ENCODE measurements at places on chromosomes 1 and 21. TPM values are rescaled to one million over a fixed set of nuclear protein-coding genes. Genes with fewer than 3 reads are reported as not detected.
A peak's percentile ranks its signal among the peaks of the same experiment; 100 is the strongest.

CFHR5 gene
- total RNA-seq = not detected

TMEM200B gene
- total RNA-seq = 1.0 TPM

SLC9C2 gene
- total RNA-seq = not detected

NRIP1 gene
- 76.0 TPM for total RNA-seq

IL10RB gene
- 7.0 TPM for total RNA-seq

PEX19 gene
- 35.2 TPM for total RNA-seq

ADORA1 gene
- total RNA-seq = 60.9 TPM

CACNA1E gene
- 0.02 TPM for total RNA-seq

RIPK4 gene
- total RNA-seq = not detected

DNA sequence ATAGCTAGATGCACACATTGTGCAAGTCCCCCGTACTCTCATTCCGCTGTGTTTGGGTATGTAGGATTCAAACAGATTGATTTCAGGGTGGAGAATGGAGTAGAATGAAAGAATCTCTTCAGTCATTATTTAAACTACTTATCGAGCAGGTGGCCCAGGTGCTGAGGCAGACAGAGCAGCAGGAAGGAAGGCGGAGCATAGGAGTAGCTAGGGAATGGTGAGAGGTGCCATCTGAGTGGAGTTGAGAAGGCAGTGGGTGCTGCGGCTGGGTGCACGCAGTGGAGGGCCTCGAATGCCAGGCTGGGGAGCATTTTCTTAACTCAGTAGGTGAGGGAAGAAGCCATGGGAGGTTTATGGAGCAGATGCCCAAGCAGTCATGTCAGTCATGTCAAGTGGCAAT is 45.2 kb upstream of the CD101 start:
- no peak overlapping the region for H3K27ac ChIP-seq
- no peak for DNase-seq
- peaks cover 10% of the 10 kb centered on the region for H3K4me1 ChIP-seq
- H3K27me3 ChIP-seq = no peaks in the 10 kb centered on the region
- H3K36me3 ChIP-seq = peaks cover 15% of the 10 kb centered on the region

DNA sequence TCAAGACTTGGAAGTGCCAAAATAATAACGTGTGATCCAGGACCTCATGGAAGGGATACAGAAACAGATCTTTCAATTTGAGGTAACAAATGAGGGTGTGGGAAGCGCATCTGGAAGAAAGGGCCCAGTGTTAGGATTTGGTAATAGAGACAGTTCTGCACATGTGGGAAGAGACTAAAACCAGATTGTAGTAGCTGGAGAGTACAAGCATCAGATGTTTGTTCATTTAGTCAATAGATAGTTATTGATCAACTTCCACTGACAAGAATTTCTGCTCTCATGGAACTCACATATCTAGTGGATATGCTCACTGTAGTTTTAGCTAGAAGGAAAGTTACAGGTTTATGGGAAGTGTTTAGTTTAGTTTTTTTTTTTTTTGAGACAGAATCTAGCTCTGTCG is 153.6 kb downstream of the TLR5 start:
- peaks cover 3% of the 10 kb centered on the region for H3K4me1 ChIP-seq
- H3K4me3 ChIP-seq = no peak overlapping the region
- H3K36me3 ChIP-seq = peaks cover 40% of the 10 kb centered on the region
- DNase-seq = no peak
- no peak overlapping the region for H3K27ac ChIP-seq
- H3K27me3 ChIP-seq = no peaks in the 10 kb centered on the region

DNA sequence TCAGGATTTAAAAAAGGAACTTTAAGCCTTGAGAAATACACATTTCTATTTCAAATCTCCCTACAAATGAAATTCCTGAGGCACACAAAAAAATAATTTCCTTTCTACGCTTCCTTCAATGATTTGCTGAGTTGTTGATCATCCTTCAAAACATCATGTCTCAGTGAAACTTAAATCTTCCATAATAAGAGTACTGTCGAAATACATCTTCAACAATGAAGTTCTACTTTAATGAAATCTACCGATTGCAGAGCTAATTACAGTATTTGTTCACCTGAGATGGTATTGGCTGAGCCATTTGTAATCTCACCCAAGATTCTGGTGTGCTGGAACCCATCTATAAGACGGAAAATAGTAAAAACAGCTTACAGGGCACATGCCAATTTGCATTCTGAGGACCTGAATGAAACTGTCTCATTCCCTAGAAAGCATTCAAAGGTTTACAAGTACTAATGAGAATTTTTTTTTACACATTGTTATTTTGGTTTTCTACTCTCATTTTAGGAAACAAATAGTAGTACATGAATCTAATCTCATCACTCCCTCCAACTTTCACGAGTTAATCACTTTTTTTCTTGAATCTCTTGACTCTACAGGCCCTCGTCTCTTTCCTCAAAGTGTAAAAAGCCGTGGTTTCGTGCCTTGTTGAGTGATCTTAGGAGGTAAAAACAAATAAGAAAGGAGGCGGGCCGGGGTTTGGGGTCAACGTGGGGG is 1.1 kb downstream of the CHML start:
- no peak for DNase-seq
- 0 out of 2 replicates have a peak, but pooled peaks cover 5% of the 10 kb centered on the region for H3K4me1 ChIP-seq
- H3K27me3 ChIP-seq = no peaks in the 10 kb centered on the region
- H3K4me3 ChIP-seq = peak overlapping the region; percentile 97

- H3K27me3 ChIP-seq = no peaks in the 10 kb centered on the region
- H3K4me3 ChIP-seq = no peak overlapping the region
- no peaks in the 10 kb centered on the region for H3K4me1 ChIP-seq
- DNase-seq = peak; percentile 52
- H3K36me3 ChIP-seq = no peaks in the 10 kb centered on the region
These were observed 69.7 kb upstream of the USP24 start for GRCh38 chr1:55284856-55285255.

GRCh38 chr1:198118134-198118533 is 38.7 kb upstream of the NEK7 start:
- H3K27ac ChIP-seq = no peak overlapping the region
- no peaks in the 10 kb centered on the region for H3K27me3 ChIP-seq
- no peak overlapping the region for H3K4me3 ChIP-seq
- H3K4me1 ChIP-seq = 0 out of 2 replicates have a peak, but pooled peaks cover 6% of the 10 kb centered on the region
- H3K36me3 ChIP-seq = no peaks in the 10 kb centered on the region

DNA sequence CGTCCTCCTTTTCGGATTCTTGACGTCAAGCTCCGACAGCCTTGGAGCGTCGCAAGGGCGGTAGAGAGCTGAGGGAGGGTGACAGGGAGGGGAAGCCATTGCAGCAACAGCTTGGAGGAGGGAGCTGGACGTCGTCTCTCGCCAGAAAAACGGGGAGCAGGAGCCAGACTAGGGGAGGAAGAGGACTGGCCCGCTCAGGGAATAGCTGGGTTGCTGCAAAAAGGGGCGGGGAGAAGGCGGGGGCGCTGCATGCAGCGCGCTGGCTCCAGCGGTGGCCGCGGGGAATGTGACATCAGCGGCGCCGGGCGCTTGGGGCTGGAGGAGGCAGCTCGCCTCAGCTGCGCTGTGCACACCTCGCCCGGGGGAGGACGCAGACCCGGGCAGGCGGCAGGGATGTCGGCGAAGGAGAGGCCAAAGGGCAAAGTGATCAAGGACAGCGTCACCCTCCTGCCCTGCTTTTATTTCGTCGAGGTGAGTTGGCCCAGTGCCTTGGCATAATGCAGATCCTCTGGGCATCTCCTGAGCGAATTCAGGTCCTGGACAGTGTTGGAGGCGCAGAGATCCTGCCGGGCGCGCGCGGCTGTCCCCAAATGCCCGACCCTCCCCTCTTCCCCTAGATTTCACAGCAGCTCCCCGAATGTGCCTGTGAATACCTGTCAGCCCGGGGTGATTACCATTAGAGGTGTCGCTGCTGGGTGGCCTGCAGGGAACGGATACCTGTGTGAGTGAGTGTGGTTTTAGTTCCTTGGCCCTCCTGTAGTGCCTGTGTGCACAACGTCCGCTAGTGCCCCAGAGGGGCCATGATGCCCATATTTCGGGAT is at the start of gene PLPPR4:
Gene PLPPR4, plus strand, starts transcription at position 292 of the 821 bp plus-strand sequence. Its CDS starts 102 bp downstream, at position 394.
- H3K4me3 ChIP-seq = peak within 1 kb of the TSS; percentile 49
- H3K36me3 ChIP-seq = no peaks in the 10 kb centered on the region
- H3K4me1 ChIP-seq = no peaks in the 10 kb centered on the region
- no peaks in the 10 kb centered on the region for H3K27me3 ChIP-seq
- DNase-seq = peak; percentile 28

DNA sequence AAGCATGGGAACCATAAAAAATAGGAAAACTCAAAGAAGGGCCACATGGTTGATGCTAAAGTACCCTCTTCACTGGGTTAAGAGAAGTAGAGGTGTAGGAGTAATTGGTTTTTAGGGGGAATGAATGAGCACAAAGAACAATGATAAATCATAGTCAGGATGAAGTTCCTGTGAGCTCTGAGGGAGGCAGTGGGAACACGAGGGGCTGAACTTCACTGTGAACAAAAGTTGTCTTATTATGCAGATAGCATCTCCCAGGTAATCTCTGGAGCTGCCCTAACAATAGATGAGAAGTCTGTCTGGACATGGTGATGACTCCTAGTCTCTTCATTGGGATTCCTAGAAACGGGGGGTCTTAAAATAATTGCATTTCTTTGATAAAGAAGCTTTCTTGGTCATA is 127.9 kb downstream of the DNM3 start:
- H3K27ac ChIP-seq = no peak overlapping the region
- H3K27me3 ChIP-seq = no peaks in the 10 kb centered on the region
- H3K36me3 ChIP-seq = no peaks in the 10 kb centered on the region
- no peak for DNase-seq
- no peaks in the 10 kb centered on the region for H3K4me1 ChIP-seq
- no peak overlapping the region for H3K4me3 ChIP-seq

- DNase-seq = no peak
- H3K27ac ChIP-seq = no peak overlapping the region
- H3K36me3 ChIP-seq = peaks cover 43% of the 10 kb centered on the region
- peaks cover 16% of the 10 kb centered on the region for H3K4me1 ChIP-seq
- no peak overlapping the region for H3K4me3 ChIP-seq
These were observed 7.3 kb downstream of the MYBPH start for GRCh38 chr1:203168256-203168786.

GRCh38 chr1:101051688-101052638 is 26.4 kb upstream of the DPH5 start:
- peaks cover 41% of the 10 kb centered on the region for H3K4me1 ChIP-seq
- DNase-seq = peak; percentile 89
- H3K4me3 ChIP-seq = peak overlapping the region; percentile 14
- H3K27me3 ChIP-seq = no peaks in the 10 kb centered on the region
- H3K36me3 ChIP-seq = no peaks in the 10 kb centered on the region

GRCh38 chr1:4794020-4794780 is 139.8 kb downstream of the AJAP1 start:
- H3K27me3 ChIP-seq = peaks cover 31% of the 10 kb centered on the region
- no peak for DNase-seq
- H3K4me3 ChIP-seq = no peak overlapping the region
- H3K27ac ChIP-seq = no peak overlapping the region
- no peaks in the 10 kb centered on the region for H3K4me1 ChIP-seq

DNA sequence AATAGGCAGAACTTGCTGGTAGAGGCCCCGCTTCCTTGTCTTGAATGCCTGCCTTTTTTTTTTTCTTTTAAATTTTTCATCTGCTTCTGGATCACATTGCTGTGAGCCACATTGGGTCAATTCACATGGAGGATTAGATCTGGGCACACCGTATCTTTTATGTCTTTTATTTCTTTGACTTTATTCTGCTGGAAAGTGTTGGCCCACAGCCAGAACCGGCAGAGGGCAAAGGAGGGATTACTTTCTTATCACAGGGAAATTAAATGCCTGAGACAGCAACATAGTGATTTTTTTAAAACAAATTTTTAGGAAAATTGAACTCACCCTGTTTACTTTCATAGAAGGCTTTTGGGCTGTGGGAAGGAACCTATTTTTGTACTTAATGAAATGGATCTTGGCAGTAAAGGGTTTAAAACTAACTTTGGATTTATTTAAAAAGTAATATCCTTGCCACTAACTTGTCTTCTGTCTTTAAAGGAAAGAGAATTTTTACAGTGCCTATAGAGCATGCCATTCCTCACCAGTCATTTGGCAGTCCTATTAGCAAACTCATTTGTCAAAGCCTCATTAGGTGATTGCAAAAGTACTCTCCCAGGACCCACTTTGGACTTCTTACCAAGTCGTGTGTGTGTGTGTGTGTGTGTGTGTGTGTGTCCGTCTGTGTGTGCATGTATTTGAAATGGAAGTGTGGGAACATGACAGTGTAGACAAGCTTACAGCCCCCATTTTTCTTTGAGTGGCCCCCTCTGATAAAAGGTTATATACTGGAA is 68.4 kb downstream of the ST6GALNAC3 start:
- H3K4me1 ChIP-seq = peaks cover 11% of the 10 kb centered on the region
- no peaks in the 10 kb centered on the region for H3K27me3 ChIP-seq
- H3K4me3 ChIP-seq = no peak overlapping the region
- no peak overlapping the region for H3K27ac ChIP-seq
- peak; percentile 40 for DNase-seq

GRCh38 chr1:209890641-209891330 is 47.2 kb upstream of the SYT14 start:
- H3K36me3 ChIP-seq = no peaks in the 10 kb centered on the region
- no peak overlapping the region for H3K4me3 ChIP-seq
- no peaks in the 10 kb centered on the region for H3K27me3 ChIP-seq
- H3K4me1 ChIP-seq = peaks cover 6% of the 10 kb centered on the region
- peak; percentile 1 for DNase-seq

DNA sequence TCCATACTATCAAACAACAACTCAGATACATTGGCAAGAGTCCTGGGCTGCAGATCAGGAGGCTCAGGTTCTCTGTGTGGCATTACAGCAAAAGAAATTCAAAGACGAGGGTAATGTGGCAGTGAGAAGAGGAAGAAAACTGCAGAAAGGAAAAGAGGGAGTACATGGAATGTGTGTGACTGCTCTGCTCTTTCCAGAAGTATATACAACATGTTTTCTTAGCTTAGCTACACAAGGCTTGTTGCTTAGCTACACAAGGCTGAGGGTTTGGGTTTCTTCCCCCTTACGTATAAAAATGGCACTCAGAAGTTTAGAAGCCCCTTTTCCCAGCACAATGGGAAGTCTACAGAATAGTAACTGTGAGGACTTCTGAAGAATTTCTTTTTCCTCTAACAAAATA is 86.0 kb downstream of the PRRX1 start:
- DNase-seq = no peak
- H3K27me3 ChIP-seq = no peaks in the 10 kb centered on the region
- no peak overlapping the region for H3K27ac ChIP-seq
- no peaks in the 10 kb centered on the region for H3K4me1 ChIP-seq
- no peak overlapping the region for H3K4me3 ChIP-seq

DNA sequence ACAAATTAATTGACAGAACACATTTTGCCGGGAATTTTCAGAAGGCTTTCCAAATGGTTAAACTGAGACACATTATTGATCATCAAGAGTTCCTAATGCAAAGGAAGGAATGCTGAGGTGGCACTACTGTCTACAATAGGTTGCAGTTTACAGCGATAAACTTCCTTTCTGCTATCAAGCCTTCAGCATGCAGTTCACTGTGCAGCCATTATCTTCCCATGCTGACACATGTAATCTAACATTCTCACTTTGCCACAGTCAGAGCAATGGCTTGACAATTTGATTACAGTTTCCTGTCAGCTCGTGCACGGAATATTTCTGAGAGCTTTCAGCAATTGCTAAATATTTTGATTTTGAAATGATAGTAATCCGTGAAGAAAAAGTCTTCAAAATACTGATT is 166.9 kb upstream of the PRMT6 start:
- peaks cover 5% of the 10 kb centered on the region for H3K27me3 ChIP-seq
- H3K36me3 ChIP-seq = no peaks in the 10 kb centered on the region
- H3K27ac ChIP-seq = no peak overlapping the region
- DNase-seq = no peak
- H3K4me3 ChIP-seq = no peak overlapping the region
